ENCODE measurements at places on chromosomes 1 and 21.

GRCh38 chr1:171740987-171741871 is 636 bp downstream of the VAMP4 start:
- no peak for DNase-seq

DNA sequence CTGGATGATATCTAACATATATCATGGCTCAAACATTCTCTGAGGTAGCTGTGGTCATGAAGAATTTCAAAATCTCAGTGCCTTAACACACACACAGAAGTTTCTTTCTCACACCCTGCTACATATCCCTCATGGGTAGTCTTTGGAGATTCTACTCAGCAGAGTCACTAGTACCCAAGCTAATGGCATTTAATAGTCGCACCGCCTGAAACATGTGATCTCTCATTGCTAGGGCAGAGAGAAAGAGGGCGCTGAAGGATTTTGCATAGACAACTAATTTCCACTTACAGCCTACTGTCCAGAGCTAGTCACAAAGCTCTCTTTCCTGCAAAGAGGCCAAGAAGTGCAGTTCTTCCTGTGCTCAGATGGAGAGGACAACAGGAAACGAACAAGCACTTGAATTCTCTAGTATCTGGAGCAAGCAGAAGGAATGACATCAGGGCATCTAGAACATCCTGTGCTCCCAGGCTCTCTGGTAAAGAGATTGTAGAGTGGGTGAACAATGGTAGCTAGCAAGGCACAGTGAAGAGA is 183.4 kb upstream of the PTBP2 start:
- DNase-seq = no peak

DNA sequence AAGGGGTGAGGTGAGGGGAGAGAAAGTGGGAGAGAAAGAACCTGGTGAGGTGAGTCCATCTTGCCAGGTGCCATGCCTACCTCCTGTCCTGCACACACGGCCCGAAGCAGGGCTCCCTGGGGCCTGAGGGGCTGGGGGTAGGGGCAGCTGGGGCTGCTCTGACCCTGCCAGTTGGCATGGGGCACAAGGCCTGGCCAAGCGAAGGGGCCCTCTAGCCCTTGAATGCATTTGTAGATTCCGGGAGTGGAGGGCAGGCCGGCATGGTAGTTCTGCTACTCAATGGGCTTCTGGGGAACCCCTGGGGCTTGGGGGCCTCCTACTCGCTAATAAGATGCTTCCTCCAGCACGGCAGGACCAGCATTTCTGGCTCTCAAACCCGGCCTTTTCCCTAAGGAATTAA is 3.6 kb upstream of the PRDM16 start:
- no peak for DNase-seq

- no peak for DNase-seq
Measured at GRCh38 chr1:91502672-91503184, 2.1 kb downstream of the CDC7 start.

DNA sequence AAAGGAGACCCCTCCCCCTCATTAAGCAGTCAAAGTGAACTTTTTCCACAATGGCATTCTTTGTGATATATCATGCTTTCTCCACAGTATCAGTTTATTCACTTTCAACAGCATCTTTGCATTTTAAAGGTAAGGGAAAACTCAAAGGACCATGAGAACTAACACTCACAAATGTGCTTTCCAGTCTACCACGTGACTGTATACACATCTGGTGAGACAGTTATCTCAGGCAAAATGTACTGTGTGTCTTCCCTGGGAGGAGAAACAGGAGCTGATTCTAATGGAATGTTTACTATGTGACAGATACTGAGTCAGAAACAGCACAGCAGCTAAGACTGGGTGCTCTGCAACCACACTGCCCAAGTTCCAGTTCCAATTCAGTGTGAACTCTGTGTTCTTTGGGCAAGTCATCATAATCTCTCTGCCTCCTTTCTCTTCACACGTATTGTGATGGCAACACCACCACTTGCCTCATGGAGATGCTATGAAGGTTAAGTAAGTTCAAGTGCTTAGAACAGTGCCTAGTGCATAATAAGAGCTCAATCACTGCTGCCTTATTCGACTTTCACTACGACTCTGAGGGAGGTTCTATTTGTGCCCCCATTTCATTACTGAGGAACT is 79.0 kb downstream of the SLC45A1 start:
- no peak for DNase-seq

DNA sequence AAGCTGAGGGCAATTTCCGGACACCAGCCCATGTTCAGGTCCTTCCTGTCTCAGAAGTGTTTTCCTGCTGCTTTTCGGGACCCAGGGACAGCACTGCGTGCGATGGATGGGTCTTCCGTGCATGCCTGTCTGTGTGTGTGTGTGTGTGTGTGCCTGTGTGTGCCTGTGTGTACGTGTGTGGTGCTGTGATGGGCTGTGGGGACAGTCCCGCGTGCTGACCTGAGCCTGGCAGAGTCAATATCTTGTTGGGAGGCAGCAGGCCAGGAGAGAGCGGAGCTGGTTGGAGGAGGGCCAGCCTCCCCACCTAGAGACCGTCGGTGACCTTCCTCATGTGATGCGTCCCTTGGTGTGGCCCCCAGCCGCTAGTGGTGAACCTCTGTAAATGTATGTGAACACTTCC is 13.7 kb downstream of the SKI start:
- no peak for DNase-seq

GRCh38 chr1:9289711-9290485 is 2.8 kb upstream of the SPSB1 start:
- DNase-seq = peak; percentile 44
